Stimulated activated CD4-positive, alpha-beta T cell treated with anti-CD3 and anti-CD28 coated beads, Interleukin-1b, Interleukin-23, amount 100 ng/mL, for 48 hours (primary cell): ENCODE measurements at places on chromosomes 7 and 10.

GRCh38 chr10:103007017-103007416, 88.9 kb downstream of the CNNM2 start:
- no peak for DNase-seq

DNA sequence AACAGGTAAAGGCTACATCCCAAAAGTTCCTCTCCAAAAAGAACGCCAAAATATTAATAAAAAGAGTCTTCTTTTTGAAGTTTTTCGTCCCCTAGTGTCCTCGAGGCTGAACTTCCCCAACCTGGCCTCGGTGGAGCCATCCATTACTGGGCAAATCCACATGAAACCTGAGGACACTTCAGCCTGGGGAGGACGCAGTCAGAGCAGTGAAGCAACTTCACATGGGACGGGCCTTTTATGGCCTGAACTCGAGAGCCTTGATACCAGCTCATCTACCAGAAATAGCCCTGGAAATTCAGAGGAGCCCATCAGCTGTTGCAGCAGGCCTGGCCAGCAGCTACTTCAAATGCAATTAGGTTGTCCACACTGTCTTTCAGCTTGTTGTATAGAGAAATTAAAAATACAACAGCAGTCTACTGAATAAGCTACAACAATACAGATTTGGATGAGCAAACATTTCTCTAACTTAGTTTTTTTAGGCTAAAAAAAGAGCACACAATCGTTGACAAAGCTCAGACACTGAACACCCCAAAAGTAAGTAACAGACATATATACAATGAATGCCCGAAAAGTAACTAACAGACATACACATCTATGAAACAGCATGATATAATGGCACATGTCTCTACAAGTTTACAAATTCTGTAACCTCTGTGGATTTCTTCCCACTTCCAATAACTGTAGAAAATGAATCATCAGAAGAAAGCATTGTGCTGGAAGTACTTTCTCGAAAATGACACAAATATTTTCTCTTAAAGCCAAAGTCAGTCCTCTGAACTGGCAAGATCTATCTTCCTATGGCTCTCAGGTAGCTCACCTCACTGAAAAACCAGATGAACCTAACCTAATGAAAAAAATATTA, at the start of gene SVIL:
SVIL (minus strand) TSS at position 208 of the 862 bp plus-strand sequence. CDS start 79,913 bp downstream, outside the sequence.
- no peak for DNase-seq

GRCh38 chr10:33336582-33337325, 2.3 kb upstream of the NRP1 start:
- DNase-seq = no peak

DNA sequence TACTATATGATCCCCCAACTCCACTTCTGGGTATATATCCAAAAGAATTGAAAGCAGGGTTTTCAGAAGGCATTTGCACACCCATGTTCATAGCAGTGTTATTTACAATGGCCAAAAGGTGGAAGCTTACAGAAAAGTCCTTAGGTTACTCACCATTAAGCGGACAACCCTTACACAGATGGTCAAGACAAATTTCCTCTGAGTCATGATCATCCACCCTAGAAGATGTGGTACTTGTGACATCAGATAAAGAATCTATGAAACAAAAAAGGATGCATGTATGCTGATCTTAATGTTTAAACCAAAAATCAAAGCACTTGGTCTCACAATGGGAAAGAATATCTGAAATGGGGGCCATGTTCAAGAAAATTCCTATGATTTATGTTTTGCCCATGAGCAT, 31.1 kb downstream of the ZC3HAV1 start:
- DNase-seq = no peak

DNA sequence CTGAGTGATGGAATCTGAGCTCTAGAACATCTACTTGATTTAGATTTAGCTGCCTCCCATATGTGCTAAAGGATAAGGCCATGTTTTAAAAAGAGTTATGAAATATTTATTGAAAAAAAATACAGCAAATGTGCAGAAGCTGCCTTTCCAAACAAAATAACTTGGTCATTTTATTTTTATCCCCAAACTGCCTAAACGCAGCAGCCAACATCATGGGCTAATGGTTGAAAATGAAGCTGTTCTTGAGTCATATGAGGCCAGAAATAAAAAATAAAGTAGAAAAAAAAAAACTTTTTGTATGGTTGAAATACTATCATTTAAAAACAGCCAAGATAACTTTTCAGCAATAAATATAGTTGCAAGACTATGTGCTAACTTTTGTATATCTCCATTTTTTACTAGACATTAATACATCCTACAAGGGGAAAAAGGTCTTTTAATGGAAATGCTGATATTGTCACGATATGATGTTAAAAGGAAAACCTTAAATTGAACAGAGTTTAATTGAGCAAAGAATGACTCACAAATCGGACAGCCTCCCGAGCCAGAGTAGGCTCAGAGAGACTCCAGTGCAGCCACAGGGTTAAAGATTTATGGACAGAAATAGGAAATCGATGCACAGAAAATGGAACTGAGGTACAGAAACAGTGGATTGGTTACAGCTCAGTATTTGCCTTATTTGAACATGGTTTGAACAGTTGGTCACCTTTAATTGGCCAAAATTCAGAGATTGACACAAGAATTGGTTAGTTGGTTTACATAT, 305.8 kb downstream of the MDFIC start:
- DNase-seq = no peak

DNA sequence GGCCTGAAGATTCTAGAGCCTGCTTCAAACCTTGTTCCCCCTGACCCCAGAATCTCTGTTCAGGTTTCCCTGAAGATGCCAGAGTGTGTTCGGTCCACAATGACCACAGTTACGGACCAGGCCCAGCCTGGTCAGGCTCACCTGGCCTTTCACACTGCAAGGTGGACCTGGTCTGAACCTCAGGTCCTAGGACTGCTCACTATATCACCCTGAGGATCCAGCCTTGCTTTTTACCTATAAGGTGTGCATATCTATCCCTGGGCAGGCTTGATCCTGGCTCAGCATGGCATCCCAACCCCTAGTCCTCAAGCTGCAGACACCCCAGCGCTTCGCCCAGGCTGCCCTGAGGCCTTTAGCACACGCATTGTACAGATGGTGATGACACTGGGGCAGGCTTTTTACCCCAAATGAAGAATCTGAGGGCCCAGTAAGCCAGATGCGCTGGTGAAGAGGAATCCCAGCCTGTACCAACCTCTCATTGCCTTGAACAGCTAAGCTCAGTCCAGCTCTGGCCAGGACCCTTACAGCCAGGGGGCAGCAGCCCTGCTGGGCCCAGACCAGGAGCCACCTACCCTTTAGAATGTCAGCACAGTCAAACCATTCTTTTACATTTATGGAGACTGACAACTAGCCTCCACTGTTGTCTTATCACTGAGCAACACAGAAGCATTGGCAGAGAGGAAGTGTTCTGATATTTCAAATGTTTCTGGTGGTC, 28.0 kb downstream of the MAT1A start:
- no peak for DNase-seq
